SIG-M5 (cell line): ENCODE measurements at places on chromosomes 13 and 19.

DNA sequence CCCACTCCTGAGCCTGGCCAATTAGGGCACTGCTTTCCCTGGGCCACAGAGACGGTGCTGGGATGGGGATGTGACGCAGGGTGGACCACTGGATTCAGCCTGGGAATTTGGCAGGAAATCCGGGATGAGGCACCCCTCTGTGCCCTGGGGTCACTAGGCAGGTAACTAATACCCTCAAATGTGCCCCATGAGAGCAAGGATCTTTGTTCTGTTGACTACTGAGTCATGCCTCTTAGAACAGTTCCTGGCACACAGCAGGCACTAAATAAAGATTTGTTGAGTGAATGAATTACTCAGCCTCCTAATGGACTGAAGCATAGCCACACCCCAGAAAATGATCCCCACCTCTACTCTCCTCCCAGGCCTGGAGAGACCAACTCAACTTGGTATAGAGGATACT is 15.9 kb downstream of the OPA3 start:
- no peak for DNase-seq

DNA sequence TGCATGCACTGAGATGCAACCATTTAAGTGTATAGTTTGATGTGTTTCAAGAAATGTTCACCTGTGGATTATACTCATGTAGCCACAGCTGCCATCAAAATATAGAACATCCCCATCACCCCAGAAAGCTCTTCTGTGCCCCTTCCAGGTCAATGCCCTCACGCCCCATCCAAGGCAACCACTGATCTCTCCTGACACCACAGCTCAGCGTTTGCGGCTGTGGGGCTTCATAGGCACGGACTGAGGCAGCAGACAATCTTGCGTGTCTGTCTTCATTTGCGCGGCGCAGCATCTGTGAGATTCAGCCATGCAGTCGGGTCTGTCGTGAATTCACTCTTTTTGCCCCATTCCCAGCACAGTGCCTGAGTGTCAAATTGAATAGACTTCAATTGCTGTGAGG is 153.8 kb upstream of the UQCRFS1 start:
- no peak for DNase-seq

GRCh38 chr19:1025960-1026782 is at the start of gene CNN2:
Gene CNN2, plus strand, starts transcription at chr19:1026608. Its CDS starts 54 bp downstream, at chr19:1026662.
- DNase-seq, result no peak

- no peak for DNase-seq
Measured at GRCh38 chr19:4403005-4403761, 743 bp downstream of the CHAF1A start.

- no peak for DNase-seq
Measured at GRCh38 chr13:102777736-102778135, 4.2 kb upstream of the TEX30 start.

- DNase-seq, result no peak
Measured at GRCh38 chr13:46721054-46721453, 75.9 kb downstream of the ESD start.

GRCh38 chr13:113855931-113856715 is 7.8 kb downstream of the GAS6 start:
- DNase-seq, result no peak

DNA sequence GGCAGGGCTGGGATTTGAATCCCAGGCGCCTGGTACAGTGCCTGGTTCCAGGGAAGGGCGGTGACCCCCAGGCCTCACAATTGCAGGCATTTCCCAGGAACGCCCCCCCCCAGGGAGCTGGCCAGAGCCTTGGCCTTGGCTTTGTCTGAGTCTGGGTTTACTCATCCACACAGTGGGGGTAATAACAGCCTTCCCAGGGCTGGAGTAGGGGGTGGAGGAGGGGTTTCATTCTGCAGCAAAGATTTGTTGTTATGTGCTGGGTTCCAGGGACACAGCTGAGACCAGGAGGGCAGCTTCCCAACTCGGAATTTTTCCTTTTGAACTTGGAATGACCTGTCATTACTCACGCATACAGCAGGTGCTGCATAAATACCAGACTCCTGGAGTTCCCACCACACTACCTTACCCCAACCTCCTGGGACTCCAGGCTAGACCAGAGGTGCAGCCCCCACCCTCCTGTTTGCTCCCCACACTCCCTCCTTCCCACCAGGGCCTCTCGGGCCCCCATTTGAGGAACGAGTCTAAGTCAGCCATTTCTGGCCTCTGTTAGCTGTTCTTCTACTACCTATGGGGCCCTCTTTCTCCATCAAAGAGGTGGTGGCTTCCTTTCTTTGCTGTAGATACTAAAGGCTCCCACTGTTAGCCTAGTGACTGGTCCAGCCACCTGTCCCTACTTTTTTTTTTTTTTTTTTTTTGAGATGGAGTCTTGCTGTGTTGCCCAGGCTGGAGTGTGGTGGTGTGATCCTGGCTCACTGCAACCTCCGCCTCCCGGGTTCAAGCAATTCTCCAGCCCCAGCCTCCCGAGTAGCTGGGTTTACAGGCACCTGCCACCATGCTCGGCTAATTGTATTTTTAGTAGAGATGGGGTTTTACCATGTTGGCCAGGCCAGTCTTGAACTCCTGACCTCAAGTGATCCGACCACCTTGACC is 1.6 kb upstream of the ADAMTS10 start:
- DNase-seq, result no peak

DNA sequence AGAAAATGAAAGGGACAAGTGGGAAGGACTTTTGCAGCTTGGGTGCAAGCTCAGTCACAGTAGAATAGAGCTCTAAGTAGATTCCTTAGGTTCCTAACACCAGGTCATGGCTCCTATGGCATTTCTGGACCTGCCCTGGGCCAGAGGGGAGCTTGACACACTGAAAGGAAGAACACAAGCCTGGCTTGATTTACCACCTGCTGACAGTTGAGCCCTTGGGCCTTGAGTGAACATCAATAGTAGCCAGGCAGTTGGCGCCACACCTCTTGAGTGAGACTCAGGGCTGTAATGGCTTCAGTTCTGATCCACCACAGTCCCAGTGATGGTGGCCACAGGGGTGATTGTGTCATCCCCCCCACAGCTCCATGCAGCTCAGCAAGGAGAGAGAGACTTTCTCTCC is 221.9 kb upstream of the PCDH17 start:
- no peak for DNase-seq

DNA sequence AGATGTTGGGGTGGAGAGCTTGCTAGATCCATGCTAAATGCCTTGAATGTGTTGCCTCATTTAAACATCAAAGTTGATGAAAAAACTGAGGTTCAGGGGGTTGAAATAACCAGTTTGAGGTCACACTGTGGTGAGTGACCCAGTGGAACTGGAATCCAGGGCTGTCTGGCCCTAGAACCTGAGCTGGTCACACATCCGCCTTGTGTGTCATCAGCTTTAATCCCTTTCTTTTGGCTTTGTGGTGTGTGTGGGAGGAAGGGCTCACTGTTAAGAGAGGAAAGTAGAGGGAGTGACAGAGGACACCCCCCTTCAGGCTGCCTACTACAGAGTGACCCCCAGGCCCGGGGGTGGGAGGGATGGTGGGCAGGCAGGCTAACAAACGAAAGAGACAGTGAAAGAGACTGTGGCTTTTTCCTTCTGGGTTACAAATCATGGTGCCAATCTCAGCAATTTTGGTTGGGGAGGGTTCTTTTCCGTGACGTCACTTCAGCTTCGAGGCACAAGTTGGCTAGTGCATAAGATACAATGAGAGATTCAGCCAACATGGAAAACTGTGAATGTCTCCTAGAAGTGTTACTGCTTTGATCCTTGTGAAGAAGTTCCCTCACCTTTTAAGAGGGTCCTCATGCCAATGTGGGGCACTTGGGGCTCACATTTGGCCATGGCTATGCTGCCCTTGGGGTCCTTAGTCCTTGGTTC is 164.9 kb downstream of the DLEU7 start:
- no peak for DNase-seq

DNA sequence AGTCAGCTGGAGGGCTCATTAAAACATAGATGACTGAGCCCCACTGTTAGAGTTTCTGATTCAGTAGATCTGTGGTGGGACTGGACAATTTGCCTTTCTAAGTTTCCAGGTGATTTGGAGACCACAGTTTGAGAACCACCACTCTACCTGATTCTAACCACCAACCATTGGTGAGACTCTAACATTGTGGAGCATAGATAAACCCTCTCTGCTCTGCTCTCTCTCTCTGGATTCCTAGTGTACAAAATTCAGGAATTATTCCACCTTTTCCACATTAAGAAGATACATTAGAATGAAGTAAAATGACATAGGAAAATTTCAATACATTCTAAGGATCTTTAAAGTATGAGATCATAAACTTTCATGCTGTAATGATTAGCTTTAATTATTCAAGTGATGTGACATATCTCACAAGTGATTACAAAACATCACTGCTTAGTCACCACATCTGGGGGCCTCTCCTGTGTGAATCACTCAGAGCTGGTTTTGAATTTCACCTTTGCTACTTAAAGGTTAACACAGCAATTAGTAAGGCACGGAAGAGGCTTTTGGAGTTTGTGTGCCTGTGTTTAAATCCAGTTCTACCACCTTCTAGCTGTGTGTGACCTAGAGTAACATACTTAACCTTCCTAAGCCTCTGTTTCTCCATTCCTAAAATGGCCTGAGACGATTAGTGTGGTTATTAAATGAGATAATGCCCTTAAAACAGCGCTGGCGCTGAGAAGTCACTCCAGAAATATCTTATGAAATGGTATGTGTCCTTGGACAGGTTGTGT is 78.5 kb upstream of the NBEA start:
- no peak for DNase-seq

- DNase-seq, result no peak
Measured at GRCh38 chr13:110758195-110758805, 44.8 kb downstream of the ING1 start.

DNA sequence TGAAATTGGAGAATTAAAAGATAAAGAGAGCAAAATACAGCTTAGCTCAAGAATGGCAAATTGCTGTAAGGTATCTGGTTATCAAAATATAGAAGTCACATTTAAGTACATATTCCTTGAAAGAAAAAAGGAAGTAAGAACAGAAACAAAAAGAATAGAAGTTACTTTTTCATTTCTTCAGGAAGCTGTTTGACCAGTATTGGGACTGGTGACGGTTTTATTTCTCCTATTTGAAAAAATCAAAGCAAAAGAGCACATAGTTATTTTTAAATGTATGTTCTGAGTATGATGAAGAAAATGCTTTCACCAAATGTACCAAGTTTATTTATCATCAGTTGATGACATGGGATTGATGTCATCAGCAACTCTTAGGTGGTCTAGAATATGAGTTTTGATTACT is 83.1 kb upstream of the OXGR1 start:
- peak; percentile 36 for DNase-seq

- no peak for DNase-seq
Measured at GRCh38 chr13:106263801-106264200, 271.7 kb downstream of the EFNB2 start.

DNA sequence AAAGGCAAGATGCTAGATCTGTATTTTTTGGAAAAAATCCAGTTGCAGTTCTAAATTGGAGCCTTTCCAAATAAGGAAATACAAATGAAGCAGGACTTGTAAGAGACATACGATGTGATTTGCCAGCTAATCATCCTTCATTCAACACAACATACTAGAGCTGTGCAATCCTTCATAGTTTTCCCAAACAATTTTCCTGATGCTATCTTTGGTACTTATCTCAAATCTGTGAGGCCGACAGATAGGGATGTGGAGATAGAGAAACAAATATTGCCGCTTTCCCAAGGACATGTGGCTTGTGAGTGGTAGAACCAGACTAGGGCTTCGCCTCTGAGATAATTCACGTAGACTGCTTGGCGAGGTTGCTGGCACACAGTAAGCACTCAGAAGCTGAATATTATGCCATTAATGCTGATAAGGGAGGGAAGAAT is 176.6 kb downstream of the LMO7 start:
- no peak for DNase-seq

GRCh38 chr13:83515268-83516015 is 366.8 kb downstream of the SLITRK1 start:
- DNase-seq, result no peak

DNA sequence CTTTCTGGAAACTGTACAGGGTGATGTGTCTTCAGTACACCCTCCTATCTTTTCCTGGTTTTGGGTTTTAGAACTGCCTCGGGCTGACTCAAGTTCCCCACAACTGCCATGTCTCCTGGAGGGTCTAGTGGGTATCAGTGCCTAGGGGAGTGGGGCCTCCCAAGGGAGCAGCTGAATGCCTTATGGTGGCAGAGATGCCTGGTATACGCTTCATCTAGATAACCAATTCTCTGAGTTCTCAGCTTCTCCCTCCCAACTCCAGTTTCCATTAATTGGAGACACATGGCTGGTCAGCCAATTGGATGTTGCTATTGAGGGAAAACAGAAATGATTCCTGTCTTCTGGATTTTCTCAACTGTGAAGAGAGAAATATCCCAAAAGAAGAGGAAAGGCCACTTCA is 12.8 kb downstream of the ZNF439 start:
- DNase-seq, result no peak

DNA sequence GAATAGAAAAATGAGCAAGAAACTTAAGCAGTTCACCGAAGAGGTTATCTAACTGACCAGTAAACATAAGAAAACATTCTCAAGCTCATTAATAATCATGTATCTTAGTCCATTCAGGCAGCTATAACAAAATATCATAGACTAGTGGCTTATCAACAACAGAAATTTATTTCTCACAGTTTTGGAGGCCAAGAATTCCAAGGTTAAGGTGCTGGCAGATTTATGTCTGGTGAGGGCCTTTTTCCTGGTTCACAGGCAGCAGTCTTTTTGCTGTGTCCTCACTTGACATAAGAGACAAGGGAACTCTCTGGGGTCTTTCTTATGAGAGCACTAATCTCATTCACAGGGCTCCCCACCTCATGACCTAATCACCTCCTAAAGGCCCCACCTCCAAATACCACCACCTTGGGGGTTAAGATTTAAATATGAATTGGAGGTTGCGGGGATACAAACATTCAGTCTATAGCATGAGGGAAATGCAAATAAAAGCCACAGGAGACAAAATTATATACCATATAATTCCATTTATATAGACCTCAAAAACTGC is 123.6 kb downstream of the ZAR1L start:
- DNase-seq, result no peak
